Stimulated activated CD4-positive, alpha-beta T cell treated with anti-CD3 and anti-CD28 coated beads, Interleukin-12 subunit alpha, Interleukin-12 subunit beta, amount 100 ng/mL, for 48 hours (primary cell): ENCODE measurements at places on chromosomes 6 and 20.
A peak's percentile ranks its signal among the peaks of the same experiment; 100 is the strongest.

GRCh38 chr6:136350914-136351313 is 61.3 kb upstream of the BCLAF1 start:
- DNase-seq: no peak

GRCh38 chr20:25230166-25230831 is 17.6 kb upstream of the PYGB start:
- no peak for DNase-seq

DNA sequence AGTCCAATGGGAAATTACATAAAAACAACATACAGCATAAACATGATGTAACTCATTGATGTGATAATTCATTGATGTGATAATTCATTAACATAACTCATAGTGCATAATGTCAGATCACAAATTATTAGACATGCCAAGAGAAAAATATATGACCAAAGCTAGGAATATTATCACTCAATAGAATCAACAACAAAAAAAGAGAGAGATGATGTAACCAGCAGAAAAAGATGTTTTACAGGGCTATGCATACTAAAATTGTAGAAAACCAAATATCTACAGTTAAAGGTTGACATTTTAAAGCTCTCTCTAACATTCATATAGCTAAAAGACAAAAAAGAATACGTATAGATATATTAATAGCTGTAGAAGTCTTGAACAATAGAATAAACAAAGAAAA is 1067.2 kb upstream of the ADGRB3 start:
- DNase-seq: no peak

- no peak for DNase-seq
These were observed 184.4 kb downstream of the PRL start for GRCh38 chr6:22112461-22112860.

DNA sequence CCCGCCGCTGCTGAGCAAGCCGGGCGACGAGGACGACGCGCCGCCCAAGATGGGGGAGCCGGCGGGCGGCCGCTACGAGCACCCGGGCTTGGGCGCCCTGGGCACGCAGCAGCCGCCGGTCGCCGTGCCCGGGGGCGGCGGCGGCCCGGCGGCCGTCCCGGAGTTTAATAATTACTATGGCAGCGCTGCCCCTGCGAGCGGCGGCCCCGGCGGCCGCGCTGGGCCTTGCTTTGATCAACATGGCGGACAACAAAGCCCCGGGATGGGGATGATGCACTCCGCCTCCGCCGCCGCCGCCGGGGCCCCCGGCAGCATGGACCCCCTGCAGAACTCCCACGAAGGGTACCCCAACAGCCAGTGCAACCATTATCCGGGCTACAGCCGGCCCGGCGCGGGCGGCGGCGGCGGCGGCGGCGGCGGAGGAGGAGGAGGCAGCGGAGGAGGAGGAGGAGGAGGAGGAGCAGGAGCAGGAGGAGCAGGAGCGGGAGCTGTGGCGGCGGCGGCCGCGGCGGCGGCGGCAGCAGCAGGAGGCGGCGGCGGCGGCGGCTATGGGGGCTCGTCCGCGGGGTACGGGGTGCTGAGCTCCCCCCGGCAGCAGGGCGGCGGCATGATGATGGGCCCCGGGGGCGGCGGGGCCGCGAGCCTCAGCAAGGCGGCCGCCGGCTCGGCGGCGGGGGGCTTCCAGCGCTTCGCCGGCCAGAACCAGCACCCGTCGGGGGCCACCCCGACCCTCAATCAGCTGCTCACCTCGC is 1.5 kb downstream of the ARID1B start:
- peak; percentile 23 for DNase-seq

DNA sequence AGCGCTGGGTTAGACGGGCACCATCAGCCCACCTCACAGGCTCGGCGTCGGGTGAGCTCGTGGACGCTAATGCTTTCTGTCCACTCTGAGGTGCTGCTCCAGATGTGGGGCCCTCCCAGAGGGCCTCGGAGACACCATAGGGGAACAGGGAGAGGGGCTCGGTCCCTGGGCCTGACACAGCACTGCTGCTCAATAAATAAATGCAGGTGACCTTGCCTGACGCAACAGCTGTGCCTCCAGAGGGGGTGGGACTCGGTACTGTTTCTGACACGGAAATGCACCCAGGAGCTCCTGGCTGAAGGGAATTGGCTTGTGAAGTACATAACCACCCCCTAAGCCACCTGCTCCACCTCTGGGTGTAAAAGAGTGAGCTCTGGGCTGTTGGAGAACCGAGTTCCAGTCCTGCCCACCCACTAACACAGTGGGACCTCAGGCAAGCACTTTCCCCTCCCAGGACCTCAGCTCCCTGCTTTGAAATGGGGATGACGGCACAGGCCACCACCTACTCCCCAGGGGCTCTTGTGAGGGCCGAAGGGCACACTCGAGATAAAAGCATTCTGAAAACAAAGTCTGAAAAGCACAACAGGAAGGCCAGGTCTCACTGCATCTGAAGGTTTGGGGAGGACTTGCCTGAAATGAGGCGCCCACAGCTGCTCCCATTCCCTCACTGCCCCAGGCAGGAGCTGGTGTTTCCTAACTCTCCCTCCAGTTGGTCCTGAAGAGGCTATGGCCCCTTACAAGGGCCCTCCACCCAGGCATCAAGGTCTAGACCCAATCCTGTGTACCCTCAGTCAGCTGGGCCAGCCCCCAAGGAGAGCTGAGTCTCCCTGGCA is 6.7 kb downstream of the KCNK15 start:
- no peak for DNase-seq

DNA sequence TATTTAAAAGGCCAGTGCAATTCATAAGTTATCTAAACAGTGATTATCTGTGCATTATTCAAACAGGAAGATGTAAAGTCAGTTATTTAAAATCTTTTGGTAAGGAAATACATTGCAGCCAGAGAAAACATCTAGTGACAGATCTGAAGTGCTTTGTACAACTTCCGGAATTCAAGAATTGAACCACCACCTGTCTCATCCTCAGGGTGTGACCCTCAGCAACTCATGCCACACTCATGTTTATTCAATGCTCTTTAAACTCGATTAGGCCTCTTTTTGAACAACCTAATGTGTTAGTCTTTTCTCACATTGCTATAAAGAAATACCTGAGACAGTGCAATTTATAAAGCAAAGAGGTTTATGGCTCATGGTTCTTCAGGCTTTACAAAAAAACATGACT is 62.6 kb upstream of the GGTLC1 start:
- DNase-seq: no peak

DNA sequence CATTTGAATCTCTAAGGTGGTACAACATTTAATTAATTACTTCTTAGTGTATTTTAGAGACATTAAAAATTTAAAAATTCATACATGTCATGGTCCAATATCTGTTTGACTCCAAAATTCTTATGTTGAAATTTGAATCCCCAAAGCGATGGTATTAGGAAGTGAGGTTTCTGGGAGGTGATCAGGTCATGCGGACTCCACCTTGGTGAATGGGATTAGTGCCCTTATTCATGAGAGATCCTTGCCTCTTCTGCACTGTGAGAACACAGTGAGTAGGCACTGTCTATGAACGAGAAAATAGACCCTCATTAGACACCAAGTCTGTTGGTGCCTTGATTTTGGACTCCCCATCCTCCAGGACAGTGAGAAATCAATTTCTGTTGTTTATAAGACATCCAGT is 254.7 kb downstream of the PTPRK start:
- DNase-seq: no peak

DNA sequence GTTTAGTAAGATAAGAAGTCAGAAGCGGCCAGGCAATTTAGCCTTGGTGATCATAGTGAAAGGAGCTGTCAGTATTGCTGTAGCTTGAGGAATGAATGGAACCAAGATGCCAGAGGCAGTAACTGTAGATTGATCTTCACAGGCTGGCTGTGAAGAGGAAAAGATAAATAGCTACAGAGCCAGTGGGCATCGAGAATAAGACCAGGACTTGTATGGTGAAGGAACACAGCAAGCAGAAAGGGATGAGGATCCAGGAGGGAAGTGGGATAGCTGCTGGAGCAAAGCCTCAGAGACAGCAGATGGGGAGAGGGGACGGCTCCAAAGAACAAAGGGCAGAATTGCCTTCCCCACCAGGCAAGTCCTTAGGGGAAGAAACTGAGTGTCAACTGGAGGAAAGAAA is 294.4 kb upstream of the PLN start:
- no peak for DNase-seq

DNA sequence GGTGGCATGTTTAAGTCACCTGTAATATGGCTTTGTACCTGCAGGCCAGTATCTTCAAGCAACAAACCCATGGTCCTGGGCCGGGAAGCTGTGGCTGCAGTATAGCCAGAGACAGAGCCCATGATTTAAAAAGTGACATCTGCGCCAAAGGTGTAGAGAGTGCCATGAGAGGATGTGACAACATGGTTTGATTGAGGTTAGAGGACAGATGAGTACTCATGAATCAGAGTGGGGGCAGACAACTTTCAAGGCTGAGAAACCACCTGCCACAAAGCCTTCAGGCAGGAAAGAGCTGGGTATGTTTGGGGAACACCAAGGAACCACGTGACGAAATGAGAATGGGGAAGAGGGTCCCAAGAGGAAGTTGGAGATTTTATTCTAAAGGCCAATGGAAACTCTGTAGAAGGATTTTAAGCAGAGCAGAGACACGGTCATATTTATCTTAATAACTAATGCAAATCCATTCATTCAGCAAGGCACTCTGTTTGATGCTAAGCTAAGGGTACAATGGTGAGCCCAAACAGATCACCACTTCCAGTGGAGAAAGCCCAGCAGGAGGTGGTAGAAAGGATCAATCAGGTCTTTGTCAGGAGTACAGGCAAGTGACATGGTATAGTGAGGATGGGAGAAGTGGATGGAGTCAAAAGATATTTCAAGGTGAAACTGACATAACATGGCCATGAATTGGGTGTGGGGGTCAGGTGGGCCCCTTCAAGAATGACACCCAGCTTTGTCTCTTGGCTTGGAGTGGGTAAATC is 3.4 kb upstream of the MICAL1 start:
- no peak for DNase-seq

DNA sequence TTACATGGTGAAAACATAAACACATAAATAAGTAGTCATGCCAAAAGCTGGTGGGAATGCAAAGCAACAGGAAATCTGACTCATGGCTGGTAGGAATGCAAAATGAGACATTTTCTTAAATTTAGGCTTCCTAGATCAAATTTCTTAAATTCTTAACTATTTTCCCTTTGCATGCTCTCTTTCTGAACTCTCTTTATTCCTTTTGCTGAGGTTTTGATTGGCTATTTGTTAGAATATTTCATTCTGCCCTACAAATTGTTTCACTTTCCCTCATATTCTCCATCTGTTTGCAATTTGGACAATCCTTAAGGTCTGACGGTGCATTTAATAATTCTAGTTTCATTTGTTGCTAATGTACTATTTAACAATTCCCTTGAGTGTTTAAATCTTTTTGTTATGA is 437.5 kb upstream of the RGS17 start:
- no peak for DNase-seq

- no peak for DNase-seq
These were observed 2.5 kb upstream of the SLC17A9 start for GRCh38 chr20:62949962-62950361.

DNA sequence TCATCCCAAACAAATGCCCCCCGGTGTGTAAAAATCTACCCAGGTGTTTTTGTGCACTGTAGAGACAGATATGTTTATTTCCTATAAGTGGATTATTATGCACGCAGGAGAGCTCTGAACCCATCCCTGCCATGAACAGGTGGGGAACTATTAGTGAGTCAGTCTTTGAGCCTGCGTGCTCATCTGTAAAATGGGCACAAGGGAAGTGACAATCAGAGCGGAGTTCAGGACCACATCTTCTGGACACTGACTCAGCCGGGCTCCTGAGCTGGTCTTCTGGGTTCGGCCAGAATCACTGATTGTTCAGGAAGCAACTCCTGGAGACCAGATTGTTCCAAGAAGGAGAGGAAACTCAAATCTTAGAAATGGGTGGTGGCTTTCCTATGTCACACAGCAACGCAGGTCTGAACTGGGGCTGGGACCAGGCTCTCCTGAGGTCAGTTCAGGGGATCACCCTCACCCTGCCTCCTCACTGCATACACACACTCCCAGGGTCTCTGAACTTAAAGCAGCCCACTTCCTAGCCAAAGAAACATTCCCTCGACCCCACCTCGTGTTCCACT is 27.3 kb upstream of the TGM2 start:
- DNase-seq: no peak

GRCh38 chr6:13624871-13625288 is 9.7 kb downstream of the NOL7 start:
- no peak for DNase-seq

GRCh38 chr20:12358006-12358654 is 440.4 kb downstream of the BTBD3 start:
- no peak for DNase-seq

DNA sequence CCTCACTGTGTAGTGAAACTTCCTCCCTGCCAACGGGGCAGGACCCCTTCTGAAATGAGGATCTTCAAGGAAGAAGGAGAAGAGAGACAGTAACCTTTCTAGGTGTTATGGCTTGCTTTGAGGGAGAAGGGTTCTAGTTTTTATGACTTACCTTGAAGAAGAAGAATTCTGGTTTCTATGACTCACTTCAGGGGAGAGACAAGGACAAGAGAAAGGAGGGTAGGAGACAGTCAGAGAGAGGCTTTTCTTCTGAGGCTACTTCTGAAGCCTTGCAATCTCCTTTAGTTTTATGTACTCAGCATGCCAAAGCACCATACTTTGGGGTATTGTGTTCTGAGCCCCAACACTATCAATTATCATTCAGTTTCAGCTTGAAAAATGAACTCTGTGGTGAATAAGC is 25.8 kb upstream of the IBTK start:
- no peak for DNase-seq

DNA sequence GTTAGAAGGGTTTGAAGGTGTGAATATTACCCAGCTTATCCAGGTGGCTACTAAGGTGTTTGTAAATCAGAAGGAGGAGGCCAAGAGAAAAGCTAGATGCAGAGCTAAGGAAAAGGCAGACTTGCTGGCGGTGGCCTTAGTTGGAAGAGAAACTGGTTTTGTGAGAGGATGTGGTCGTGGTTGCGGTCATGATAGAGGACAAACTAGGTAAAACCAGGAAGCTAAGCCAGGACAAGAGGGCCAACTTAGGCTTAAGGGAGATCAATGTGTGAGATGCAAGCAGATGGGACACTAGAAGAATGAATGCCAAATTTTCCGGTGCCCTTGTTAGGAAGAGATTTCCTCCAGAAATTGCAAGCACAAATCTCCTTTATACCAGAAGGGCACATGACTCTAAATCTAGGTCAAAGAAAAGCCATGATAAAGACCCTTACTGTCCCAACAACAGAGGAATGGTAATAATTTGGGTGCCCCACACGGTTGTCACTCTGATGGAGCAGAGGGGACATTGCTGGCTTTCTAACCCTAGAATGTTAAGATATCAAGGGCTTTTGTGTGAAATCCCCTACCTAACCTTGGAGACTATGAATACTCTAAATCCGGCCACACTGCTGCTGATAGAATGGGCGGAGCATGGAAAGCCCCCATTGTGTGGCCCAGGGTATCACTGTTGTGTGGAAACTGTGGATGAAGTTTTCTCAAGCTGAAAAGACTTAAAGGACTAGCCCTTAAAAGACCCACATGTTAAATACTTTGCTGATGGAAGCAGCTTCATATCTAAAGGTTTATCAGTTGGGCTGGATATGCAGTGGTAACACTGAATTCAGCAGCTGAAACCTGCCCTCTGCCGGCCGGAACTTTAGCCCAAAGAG is 7.8 kb downstream of the IL22RA2 start:
- DNase-seq: no peak

- DNase-seq: no peak
These were observed 209.8 kb downstream of the ATXN1 start for GRCh38 chr6:16551466-16551865.

GRCh38 chr6:14711056-14711703 is 534.7 kb upstream of the JARID2 start:
- peak; percentile 83 for DNase-seq

GRCh38 chr6:22106451-22106850 is 190.4 kb downstream of the PRL start:
- DNase-seq: no peak
